ENCODE measurements at places on chromosomes 16 and 17.

GRCh38 chr17:17152385-17152784 is 53.7 kb downstream of the PLD6 start:
- DNase-seq: no peak

- DNase-seq: no peak
Measured at GRCh38 chr17:50352072-50352692, 6.3 kb downstream of the XYLT2 start.

- DNase-seq: no peak
Measured at GRCh38 chr17:69425978-69426377, 11.5 kb downstream of the MAP2K6 start.

- no peak for DNase-seq
Measured at GRCh38 chr17:79941088-79942010, 94.3 kb downstream of the TBC1D16 start.

DNA sequence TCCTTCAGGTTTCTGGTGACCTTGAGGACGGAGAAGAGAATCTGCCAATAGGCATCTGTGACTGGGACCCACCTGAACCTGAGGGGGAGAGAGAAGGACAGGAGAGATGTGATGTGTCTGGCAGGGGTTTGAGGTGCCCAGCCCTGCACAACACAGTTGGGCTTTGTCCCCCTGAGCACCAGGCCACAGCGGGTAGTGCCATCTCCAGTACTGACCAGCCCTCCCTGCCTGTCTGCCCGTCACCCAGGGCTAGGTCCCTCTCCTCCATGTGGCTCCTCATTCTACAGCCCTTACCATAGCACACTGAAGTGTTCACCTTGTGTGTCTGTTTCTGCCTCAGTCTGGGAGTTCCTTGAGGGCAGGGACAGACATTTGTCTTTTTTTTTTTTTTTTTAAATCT is 30.8 kb downstream of the NLRP1 start:
- DNase-seq: no peak

DNA sequence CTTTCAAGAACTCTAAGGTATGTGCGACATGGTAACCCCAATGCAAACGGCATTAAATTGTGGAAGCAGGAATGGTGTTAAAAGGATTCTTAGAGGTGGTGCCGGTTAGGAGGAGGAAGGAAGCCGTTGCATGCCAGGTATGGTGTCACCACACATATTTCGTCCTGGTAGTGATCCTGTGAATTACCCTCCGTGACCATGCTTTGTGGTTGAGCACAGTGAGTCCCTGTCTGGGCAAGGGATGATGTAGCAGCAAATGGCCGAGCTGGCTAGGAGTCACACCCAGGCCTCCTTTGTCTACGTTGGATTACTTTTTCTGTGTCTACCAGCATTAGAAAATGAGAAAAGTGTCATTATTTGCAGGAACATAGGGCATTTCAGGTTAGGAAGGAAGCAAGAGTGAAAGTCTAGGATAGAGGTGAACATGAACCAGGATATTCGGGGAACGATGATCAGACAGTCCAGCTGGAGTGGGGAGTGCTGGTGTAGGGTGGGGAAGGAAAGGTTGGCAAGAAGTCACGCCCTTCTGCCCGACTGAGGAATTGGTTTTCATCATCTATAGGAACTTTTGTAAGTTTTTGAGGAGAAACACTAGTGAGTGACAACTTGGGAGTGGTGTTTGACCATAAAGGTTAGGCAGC is 123.5 kb downstream of the PRKCA start:
- DNase-seq: no peak

GRCh38 chr17:55238931-55239297 is 25.8 kb upstream of the HLF start:
- no peak for DNase-seq

- DNase-seq: no peak
Measured at GRCh38 chr17:2259769-2260536, 43.6 kb downstream of the SMG6 start.

- no peak for DNase-seq
Measured at GRCh38 chr16:6081320-6081976, 983.9 kb upstream of the EEF2KMT start.

DNA sequence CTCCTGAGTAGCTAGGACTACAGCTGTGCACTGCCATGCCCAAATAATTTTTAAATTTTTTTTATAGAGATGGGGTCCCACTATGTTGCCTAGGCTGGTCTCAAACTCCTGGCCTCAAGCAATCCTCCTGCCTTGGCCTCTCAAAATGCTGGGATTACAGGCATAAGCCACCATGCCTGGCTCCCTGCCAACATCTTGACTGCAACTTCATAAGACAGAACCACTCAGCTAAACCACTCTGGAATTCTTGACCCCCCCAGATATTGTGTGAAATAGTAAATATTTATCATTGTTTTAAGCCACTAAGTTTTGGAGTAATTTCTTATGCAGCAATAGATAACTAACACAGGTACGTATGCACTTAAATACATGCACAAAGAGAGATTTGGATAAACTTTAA is 26.0 kb downstream of the DYNLL2 start:
- no peak for DNase-seq

DNA sequence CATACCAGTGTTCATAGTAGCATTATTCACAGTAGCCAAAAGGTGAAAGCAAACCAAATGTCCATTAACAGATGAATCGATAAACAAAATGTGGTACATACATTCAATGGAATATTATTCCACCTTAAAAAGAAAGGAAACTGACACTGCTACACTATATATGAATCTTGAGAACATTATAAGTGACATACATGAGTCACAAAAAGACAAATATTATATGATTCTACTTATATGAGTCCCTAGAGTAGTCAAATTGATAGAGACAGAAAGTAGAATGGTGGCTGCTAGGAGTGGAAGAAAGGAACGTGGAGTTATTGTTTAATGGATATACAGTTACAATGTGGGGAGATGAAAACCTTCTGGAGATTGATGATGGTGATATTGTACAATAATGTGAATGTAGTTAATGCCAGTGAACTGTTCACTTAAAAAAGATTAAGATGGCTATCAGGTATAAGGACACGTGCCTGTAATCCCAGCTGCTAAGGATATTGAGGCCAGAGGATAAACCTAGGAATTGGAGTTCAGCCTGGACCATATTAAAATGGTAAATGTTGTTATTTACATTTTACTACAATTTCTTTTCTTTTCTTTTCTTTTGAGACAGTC is 20.2 kb upstream of the TRIM37 start:
- no peak for DNase-seq

GRCh38 chr16:80347900-80348299 is 192.9 kb upstream of the DYNLRB2 start:
- DNase-seq: no peak

- DNase-seq: no peak
Measured at GRCh38 chr17:80485846-80486245, 9.4 kb upstream of the NPTX1 start.

GRCh38 chr16:30352488-30353401 is 2.4 kb downstream of the CD2BP2 start:
- no peak for DNase-seq

DNA sequence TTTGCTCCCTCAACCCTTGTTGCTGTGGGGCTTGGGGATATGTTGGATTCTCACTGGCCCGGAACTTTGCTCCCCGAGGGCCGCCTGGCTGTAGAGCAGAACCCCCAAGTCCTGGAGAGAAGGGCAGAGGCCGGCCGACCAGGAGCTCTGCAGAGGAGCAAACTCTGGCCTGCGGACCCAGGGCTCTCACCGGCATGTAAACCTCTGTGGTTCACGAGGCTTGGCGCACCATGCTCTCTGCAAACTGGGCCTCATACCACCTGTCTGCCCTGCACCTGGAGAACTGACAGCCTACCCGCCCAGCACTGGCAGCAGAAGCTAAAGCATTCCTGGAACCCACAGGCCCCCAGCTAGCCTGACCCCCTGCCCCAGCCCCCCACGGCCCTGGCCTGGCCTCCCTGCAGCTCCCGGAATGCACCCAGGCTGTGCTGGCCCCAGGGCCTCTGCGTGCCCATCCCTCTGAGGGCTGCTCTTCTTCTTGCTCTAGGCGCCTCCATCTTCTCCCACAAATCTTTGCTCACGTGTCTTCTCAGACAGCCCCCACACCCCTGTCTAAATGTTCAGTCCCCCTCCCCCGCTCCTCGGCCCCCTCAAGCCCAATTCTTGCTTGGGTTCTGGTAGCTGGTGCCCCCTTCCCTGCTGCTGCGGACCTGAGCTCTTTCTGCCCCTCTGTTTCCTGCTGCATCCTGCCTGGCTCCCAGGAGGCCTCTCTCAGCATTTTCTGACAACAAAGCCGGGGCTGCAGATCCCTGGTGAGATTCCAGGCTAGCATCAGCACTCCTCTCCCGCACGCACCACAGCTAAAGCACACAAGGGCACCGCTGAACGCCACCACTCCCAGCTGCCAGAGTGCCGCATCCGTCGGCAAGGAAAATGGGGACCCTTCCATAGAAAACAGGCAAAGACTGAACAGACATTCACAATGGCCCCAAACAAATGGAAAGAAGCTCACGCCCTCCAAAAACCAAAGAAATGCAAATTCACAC is 23.3 kb downstream of the ACTG1 start:
- no peak for DNase-seq

GRCh38 chr17:82380860-82381702 is 9.5 kb downstream of the UTS2R start:
- no peak for DNase-seq

GRCh38 chr17:57527221-57528057 is 217.7 kb downstream of the CCDC182 start:
- DNase-seq: peak; percentile 16

DNA sequence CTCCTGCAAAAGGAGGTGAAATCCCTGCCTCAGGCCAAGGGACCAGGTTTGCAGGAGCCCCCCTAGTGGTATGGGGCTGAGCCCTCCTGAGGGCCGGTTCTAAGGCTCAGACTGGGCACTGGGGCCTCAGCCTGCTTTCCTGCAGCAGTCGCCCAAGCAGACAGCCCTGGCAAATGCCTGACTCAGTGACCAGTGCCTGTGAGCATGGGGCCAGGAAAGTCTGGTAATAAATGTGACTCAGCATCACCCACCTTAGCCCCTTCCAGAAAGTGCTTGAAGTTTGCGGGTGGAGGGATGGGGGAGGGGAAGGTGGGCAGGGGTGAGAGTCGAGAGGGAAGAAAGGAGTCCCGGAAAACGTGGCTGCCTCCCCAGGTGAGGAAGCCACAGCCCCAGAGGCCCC is 2.1 kb downstream of the MC1R start:
- no peak for DNase-seq

DNA sequence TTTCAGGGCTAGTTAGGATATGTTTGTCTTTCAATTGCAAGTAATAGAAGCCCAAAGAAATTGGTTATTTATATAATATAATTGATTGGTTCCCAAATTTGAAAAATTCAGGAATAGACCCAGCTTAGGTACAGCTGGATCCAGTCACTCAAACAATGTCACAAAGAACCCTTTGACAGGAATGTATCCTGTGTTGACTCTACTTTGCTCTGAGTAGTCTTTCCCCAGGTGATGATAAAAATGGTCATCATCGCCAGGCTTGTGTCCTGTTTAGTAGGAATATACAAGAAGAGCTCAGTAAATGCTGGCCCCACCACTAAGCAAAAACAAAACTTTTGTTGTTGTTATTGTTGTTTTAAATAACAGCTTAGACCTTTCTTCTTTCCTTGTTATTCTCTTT is 35.0 kb downstream of the MAPT start:
- no peak for DNase-seq

DNA sequence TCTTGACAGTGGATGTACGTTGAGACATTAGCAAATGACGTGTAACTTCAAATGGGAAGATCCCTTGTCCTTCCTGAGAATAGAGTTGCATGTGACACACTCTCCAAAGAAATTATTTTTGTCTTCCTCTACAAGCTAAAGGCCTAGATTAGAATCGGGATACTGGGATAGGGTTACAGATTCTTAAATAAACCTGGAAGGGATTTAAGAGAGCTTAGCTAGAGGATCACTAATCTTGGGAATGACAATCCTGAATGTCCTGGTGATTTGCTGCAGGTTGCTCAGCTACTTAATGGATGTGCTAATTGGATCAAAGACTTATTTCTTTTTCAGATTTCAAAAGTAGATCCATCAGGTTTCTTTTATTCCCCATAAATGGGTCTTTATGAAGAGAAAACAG is 101.9 kb downstream of the KCNJ2 start:
- DNase-seq: no peak

DNA sequence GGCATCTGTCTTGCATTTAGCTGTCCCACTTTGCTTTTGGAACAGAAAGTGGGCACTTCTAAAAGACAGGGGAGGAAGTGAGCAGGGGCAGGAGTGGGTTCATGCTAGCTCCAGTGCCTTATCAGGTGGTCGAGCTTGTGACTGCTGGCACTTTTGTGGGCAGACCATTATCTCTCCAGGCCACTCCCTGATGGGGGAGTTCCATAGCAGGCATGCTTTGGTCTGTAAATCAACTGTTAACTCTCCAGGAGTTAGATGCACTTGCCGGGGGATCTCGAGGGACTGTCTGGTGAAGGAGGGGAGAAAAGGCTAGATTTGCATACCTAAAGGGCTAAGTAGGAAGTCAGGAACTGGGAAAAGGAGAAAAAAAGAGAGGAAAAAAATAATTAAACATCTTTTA is 9.3 kb upstream of the CARD14 start:
- no peak for DNase-seq

GRCh38 chr16:68367891-68368290 is 57.1 kb downstream of the PRMT7 start:
- no peak for DNase-seq

- DNase-seq: no peak
Measured at GRCh38 chr17:77708049-77708448, 250.5 kb upstream of the TNRC6C start.

- no peak for DNase-seq
Measured at GRCh38 chr17:65589321-65589720, 27.9 kb upstream of the AXIN2 start.

DNA sequence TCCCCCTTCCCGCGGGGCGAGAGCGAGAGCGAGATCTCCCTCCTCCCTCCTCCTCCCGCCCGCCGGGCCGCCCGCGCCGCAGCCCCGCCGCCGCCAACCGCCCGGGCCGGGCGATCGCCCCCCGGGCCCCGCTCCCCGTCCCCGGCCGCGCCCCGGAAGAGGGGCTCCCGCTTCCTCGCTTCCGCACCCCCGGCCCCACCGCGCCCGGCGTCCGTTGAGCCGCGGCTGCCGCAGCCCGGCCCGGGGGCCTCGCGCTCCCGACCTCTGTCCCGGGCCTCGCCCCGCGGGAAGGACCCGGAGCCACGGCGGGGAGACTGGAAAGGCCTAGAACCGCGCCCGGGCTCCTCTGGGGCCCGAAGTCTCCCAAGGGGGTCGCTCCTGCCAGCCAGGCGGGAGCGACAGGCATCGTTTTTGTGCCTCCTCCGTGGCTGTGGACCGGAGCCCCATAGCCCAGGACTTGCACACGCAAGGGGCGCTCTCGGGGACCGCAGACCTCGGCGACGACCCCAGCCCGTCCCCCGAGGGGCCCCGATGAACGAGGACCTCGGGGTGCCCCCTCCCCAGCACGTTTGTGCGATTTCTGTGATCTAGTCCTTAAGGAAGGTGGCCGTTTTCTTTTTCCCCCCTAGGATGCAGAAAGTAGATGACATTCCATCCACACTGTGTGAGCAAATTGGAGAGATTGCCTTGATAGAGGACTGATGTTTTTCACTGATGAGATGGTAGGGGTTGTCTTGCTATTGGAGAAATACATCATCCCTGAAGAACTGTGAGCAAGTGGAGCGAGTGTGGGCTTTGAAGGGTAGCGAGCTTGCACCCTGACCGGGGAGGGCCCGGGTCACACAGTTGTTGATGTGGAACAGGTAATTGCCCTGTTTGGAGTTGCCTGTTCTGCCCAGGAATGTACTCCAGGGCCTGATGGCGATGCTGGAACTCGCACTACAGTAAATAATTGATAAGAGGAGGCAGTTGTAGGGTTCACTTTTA is 611 bp downstream of the BANP start:
- DNase-seq: no peak

- no peak for DNase-seq
Measured at GRCh38 chr17:29347831-29348629, 42.1 kb upstream of the TAOK1 start.

- no peak for DNase-seq
Measured at GRCh38 chr16:22979038-22979437, 165.1 kb downstream of the HS3ST2 start.

Data from NCI-H526 treated with DMSO at 0.1 percent for 48 hours (cell line).